ENCODE measurements at places on chromosomes 5 and 9.

- no peak for DNase-seq
Observed at GRCh38 chr5:139571966-139572365, 10.8 kb downstream of the UBE2D2 start.

DNA sequence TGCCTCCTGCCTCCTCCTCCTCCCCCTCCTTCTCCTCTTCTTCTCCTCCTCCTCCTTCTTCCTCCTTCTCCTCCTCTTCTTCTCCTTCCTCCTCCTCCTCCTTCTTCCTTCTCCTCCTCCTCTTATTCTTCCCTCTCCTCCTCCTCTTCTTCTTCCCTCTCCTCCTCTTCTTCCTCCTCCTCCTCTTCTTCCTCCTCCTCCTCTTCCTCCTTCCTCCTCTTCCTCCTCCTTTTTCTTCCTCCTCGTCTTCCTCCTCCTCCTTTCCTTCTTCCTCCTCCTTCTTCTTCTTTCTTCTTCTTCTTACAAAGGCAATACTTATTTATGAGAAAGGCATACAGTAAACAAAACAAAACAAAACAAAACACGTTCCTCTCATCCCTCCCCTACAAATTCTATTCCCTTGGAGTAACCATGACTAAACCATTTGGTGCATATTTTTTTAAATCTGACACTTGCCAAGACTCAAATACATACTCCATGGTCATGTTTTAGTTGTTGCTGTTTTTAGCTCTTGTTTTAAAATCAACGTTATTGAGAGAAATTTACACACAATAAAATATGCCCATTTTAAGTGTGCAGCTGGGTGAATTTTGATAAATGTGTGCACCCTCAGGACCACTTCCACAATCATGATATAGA, 135.6 kb downstream of the FOXD1 start:
- DNase-seq = no peak

DNA sequence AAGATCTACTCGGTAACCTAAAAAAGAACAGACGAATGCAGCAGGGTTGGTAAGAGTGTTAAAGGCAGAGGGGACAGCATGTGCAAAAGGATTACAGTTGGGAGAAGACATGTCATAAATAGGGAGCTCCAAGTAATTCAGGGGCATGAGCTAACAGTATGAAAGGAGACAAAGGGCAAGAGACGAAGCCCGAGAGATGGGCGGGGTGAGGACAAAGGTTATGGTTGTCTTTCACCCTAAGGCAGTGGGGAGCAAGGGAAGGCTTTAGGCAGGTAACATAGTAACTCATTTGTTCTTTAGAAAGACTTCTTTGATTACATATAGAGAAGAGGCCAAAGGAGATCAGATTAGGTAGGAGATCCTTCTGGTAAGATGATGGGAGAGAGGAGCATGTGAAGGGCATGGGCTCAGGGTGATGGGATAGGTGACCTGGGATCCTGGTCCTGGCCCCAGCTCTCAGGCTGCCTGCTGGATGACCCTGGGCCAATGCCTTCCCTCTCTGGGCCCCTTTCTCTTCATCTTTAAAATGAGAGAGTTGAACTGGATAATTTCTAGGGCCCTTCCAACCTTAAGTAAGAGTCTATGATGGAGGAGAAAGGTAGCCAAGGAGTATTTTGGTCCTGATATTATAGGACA, 19.5 kb downstream of the MORN5 start:
- no peak for DNase-seq

DNA sequence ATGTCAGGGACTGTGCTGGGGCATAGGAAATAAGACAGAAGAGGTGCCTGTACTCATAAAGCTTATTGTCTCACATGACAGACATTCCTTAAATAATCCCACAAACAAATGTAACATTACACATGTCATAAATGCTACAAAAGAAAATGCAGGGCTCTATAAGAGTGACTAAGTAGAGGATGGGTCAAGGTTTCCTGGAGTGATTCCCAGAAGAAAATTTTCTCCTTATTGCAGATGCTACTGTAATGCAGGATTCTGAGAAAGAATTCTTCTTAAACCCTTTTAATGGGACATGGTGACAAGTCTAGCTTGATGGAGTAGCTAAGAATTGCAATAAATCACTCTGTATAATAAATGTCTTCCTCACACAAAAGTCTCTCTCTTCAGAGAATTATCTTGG, 55.7 kb downstream of the SH3TC2 start:
- no peak for DNase-seq

- no peak for DNase-seq
Observed at GRCh38 chr5:116361171-116361967, 213.3 kb downstream of the SEMA6A start.

DNA sequence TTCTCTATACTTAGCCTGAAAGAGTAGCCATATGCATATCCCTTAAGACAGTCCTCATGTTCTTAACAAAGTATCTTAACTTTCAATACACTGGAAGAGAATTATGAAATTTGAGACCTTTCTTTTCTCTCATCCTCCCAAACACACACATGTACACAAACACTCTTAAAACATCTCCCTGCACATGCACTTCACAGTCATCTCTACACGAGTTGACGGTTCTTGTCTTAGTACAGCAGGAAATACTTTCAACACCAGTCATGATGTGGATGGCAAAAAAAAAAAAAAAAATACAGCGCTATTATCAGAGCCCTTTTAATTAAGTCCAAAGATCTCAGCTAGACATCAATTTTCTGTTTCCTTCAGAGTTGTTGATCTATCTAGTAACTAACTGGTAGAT, 43.6 kb upstream of the PCSK1 start:
- no peak for DNase-seq

All from stimulated activated CD8-positive, alpha-beta memory T cell treated with anti-CD3 and anti-CD28 coated beads, Interleukin-15, amount 100 ng/mL, for 24 hours (primary cell).